ENCODE measurements at places on chromosomes 7 and 10.

- no peak for DNase-seq
Measured at GRCh38 chr7:25329815-25330214, 101.5 kb upstream of the NPVF start.

DNA sequence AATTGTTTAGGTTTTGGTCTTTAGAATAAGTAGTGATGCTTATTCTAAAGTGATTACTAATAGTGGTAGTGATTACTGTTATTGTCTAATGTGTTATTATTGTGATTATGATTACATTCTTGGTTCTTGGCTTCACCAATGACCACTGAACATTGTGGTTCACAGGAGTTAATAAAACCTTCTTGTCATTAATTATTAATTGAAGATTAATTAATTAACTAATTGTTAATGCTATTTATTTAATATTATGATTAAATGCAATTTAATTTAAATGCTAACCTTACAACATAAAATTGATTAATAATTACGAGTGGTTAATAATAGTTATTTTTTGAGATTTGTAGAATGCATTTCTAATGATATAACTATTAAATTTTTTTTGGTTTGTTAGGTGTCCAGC is 747.7 kb upstream of the POM121L12 start:
- no peak for DNase-seq

DNA sequence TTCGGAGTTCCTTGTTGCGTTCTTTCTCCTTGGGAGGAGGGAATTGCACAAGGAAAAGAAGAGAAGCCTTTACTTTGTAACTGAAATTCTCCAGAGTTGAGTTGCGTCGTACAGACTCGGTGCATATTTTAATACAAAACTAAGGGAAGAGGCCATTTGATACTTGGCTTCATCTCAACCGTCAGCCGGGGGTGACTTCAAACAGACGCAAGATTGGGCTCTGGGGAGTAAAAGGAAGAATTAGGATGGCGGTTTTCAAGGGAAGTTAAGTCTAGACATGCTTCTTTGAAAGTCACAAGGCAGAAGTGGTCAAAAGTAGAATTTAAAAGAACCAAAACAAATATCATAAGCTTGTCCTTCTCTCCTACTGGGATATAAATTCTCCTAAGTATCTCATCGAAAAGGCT is 1.6 kb downstream of the PRR15 start:
- no peak for DNase-seq

GRCh38 chr7:5314864-5315263 is 32.1 kb downstream of the SLC29A4 start:
- no peak for DNase-seq

GRCh38 chr7:144628176-144628575 is 207.7 kb downstream of the TPK1 start:
- DNase-seq: no peak

DNA sequence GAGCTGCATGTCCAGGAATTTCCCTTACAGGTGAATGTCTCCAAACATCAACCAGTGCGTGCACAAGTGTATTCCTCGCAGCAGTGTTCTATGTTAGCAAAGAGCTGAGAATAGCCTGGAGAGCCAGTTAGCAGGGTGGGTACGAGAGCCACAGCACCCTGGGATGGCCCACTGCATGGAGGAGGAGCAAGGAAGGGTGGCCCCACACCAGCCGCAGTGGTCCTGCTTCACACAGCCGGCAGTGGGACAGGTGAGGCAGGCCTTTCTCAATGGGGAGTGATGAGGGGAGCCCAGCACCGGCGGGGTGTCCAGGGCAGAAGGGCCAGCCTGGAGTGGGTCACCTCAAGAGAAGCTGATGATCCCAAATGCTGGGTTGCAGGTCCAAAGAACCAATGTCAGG is 240.7 kb downstream of the TCERG1L start:
- no peak for DNase-seq

GRCh38 chr10:51103554-51104217 is 29.4 kb downstream of the PRKG1 start:
- DNase-seq: no peak

DNA sequence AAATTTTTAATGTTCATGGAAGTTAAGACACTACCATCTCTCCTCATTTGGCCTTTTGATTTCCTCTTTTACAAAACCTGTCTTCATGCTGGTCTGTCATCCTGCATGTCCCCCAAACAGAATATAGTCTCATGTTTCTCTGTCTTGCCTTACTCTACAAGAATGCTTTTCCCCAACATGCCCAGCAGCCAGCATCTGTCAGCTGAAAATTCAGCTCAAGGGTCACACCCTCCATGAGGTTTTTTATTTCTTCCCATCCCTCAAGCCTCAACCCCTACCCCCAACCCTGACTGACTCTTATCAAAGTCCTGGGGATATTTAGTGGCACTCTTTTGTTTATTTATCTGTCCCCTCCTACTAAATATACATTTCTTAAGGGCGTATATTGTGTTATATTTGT is 202.0 kb downstream of the ANK3 start:
- DNase-seq: no peak

DNA sequence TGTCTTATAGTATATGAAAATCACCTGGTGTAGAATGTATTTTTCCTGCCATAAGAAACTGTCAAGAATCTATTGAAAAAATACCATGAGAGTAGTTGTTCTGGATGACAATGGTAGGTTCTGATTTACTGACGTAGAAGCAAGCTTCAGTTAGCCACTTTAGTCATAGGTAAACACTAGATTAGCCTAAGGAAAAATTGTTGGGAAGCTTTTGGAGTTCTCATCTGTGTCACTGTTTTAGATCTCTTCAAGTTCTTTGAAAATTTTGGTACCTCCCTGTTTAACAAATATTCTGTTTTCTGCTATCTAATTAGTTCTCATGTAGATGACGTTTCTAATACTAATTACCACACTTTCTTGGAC is 131.8 kb downstream of the ADK start:
- DNase-seq: no peak

DNA sequence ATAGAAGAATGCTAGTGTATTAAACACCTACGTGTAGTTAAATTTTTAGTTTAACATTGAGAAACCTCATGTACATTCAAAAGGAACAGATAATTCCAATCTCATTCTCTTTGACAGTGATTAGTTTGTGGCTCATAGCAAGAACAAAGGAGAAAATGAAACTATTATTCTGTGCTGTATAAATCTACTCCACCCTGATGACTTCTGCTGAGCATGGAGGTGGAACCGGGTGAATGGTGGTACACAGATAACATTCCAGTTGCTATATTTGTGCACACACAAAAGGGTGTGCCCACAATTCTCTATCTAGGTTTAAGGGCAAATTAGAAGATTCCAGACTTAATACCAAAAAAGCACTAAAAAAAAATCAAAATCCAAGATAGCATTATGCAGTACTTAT is 17.0 kb upstream of the RALA start:
- peak; percentile 34 for DNase-seq
